ENCODE measurements at places on chromosomes 1 and 21.

DNA sequence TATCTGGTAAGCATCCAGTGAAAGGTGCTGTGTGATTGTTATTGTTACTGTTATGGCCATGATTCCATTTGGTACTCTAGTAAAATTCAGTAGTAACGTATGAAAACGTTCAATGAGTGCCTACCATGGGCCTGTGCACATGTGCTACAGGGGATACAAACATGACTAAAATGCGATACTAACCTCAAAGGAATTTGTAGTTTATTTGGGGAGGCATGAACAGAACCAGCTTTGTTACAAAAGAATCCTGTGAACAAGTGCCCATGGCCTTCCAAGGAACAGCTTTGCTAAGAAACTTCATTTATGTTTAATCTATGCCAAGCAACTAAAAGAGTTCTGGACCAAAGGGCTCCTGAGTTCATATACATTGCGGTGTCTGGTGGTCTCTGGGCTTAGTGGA is 28.7 kb downstream of the PTGFR start:
- peak; percentile 68 for DNase-seq

GRCh38 chr1:78086697-78087096 is 40.9 kb downstream of the GIPC2 start:
- no peak for DNase-seq

GRCh38 chr1:8461351-8462110 is 143.6 kb downstream of the SLC45A1 start:
- no peak for DNase-seq

DNA sequence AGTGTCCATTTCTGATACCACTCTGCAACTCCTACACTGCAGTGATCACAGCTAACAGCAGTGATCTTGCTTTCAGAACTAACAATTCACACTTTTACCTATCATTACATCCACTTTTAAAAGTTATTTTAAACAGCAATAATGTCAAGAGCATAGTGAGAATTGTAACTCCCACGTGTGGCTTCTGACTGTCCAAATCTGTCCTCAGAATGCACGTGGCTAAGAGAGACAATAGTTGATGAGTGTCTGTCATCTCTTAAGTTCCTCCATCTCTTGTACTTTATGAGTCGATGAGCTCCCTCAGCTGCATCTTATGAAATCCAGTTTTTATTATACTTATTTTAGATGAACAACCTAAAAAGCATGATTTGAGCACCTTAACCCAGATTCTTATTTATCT is 16.5 kb upstream of the CFHR5 start:
- no peak for DNase-seq

DNA sequence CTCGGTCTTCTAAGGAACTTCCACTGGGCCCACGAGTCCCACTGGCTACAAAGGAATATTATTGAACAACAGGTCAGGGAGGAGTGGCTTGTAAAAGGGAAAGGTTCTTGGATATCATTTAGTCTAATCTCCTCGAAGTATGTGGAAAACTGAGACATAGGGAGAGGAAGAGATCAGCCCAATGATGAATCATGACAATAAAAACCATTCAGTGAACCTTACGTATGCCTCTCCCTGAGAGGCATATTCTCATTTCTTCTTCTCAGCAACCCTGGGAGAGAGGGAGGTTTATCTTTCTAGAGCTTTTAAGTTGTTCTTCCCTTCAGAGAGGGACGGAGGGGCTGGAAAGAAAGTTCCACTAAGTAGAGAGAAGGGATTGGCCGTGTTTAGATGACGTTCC is 5.3 kb upstream of the MOB3C start:
- DNase-seq, result no peak

- no peak for DNase-seq
These were observed 6.0 kb downstream of the CADM3 start for GRCh38 chr1:159177272-159177907.

- no peak for DNase-seq
These were observed 17.2 kb upstream of the BEND5 start for GRCh38 chr1:48793863-48794262.

- peak; percentile 82 for DNase-seq
These were observed 7.3 kb downstream of the UQCRHL start for GRCh38 chr1:15799928-15800835.

DNA sequence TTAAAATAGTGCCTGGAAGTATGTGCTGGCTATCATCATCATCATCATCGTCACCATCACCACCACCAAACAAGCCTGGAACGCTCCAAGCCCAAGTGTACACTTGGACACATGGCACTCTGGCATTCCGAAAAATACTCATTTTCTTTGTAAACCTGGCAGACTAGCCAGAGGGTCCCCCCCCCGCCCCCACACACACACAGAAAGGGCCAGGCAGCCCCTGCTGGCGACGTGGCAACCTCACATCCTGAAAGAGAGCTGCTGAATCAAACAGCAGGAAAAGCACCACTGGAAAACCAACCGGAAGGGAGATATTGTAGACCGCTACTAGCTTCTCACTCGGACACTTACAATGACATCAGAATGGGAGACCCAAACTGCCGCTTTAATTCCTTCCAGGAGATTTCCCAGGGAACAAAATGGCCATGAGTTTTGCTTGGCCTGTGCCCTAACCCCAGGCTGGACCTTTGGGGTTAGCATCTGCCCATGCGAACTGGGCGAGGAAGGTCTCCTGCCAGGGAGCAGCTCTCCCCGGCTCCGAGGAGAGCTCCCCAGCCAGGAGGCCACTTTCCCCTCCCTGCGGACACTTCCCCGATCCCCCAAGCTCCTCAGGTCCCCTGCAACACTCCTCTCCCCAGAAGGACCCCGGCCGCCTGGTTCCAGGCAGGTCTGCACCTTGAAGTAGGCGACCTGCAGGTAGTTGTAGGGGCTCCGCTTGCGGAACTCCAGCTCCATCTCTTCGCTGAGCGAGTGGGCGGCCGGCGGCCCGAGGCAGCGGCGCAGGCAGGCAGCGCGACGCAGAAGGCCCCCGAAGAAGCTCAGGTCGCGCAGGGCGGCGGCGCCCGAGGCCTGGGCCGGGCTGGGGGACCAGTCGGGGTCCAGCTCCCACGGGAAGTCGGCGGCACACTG is 742 bp downstream of the P3H1 start:
- DNase-seq, result peak; percentile 72

- no peak for DNase-seq
These were observed 15.4 kb downstream of the RAP1GAP start for GRCh38 chr1:21653744-21654100.

DNA sequence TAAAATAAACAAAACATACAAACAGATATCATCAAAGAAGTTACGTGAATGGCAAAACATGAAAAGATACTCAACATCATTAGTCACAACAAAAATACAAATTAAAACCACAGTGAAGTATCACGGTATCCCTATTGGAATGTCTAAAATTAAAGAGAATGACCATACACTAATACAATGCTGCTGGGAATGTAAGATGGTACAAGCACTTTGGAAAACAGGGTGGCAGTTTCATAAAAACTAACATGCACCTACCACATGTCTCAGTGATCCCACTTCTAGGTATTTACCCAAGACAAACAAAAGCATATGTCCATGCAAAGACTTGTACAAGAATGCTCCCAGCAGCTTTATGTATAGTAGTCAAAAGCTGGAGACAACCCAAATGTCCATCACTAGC is 69.1 kb downstream of the HSF2BP start:
- no peak for DNase-seq

- no peak for DNase-seq
These were observed 1891.2 kb downstream of the NCAM2 start for GRCh38 chr21:22889445-22889844.

DNA sequence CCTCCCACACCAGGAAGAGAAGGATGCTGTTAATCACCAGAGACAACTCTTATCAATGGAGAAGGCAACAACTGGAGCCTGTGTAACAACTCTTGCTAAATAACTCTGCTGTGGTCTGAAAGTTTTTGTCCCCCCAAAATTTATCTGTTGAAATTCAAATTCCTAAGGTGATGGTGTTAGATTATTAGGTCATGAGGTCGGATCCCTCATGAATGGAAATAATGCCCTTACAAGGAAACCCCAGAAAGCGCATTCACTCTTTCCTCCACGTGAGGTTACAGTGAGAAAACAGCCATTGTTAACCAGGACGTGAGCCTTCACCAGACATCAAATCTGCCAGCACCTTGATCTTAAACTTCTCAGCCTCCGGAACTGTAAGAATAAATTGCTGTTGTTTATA is 141.9 kb upstream of the CXADR start:
- DNase-seq, result no peak

DNA sequence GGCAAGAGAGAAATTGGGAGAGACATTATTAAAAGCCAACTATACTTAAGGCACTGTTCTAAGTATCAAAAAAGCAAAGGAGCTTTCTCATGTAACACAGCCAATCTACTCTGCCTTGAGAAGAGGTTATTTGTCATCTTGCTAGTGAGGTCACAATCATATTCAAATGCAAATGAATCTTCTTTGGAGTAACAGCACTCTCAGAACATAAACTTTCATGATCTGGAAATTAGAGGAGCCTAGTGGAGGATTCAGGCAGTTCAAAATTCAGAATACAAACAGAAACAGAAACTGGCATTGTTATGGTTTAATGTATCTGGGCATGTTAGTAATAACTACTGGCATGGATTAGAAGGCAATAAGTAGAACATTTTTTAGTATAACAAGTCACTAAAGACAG is 57.4 kb downstream of the ARID4B start:
- no peak for DNase-seq

GRCh38 chr1:69016468-69016867 is 519.6 kb upstream of the DEPDC1 start:
- no peak for DNase-seq

- DNase-seq, result no peak
These were observed 828.5 kb upstream of the ADAMTS5 start for GRCh38 chr21:27795418-27795817.

GRCh38 chr1:110209715-110210603 is at the start of gene KCNC4:
Gene KCNC4 (plus strand): TSS chr1:110210314. CDS start chr1:110211500, 1,186 bp downstream.
- DNase-seq, result no peak

GRCh38 chr21:34148826-34149558 is 75.6 kb downstream of the MRPS6 start:
- no peak for DNase-seq

DNA sequence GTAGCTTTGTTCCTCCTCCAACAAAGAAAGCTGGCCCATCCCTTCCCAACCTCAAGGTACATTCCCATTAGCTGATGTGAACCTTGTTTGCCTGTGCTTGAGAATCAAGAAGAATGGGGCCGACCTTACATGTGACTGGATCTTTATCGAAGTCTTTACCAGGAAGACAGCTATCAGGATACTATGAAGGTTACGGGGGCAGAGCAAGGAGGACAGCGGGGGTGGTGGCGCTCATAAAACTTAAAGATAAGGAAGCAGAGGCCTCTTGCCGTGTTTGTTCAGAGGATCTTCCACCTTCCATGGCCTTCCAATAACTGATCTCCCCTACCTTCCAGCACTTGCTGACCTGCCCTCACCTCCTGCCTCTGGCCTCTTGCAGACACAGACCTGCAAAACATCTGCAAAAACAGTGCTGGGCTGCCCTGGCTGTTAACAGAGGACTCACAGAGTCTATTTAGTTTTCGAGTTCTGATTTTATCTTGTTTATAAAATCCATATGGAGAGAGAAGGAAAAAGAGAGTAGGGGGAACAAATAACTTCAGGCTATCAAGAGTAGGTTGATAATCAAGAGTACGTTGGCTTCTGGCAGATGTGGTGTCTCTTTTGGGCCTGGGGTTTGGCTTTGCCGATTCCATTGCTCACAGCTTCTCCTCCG is 198.0 kb downstream of the HUNK start:
- no peak for DNase-seq

DNA sequence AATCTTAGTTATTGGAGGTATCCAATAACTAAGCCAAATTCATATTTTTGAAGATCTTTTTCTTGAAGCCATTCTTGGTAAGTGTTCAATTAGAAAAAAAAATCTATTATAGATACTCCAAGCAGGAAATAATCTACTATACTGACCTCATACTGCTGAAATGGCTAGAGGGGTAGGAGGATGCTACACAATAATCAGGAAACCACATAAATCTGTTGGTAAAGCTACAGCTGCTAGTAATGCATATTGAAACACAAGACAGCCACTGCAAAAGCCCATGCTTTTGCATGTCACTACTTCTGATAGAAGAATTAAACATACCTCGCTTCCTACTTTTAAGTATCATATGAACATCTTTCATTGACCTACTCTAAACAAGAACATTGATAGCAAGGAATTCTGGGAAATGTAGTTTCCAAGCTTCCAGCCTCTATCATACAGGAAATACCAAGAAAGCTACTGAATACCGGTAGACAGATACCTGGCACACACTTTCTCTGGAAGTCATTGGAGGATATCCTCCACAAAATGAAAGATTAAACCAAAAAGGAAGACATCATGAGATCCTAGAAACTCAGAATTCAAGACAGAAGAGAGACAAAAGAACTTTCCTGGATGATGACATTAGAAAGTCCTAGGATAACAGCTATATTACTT is 103.0 kb upstream of the VAV3 start:
- DNase-seq, result no peak

DNA sequence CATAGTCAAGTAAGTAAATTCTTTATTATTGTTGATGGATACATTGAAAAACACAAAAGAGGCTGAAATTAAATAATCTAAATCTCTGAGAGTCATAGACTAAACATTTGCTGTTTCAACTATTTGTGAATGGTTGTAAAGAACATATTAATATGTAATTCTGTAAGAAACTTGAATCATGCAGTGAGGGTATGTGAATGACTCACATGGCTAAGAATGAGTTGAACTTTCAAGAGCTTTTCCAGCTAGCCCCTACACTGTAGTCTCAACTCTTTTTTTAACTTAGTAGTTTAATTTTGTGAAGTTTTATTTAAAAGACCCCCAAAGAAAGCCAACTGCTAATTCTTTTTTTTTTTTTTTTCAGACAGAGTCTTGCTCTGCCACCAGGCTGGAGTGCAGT is 588.1 kb downstream of the DPYD start:
- peak; percentile 69 for DNase-seq

DNA sequence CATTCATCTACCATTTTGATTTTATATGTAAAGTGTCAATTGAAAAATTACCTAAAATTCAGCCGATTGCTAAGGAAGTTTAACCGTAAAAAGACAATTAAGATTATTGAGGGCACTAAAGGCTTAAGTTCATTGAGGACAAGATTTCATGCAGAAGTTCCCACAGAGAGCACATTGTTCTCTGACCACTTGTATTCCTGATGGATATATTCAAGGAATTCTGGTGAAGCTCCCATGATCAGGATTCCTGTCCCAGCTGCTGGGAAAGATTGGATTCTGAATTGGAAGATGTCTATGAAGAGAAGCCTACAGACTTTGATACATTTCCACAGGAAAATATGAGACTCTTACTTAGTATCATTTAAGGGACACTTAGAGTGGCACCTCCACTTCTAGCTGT is 209.2 kb upstream of the KCTD3 start:
- no peak for DNase-seq

GRCh38 chr1:90761781-90762589 is 44.9 kb upstream of the BARHL2 start:
- no peak for DNase-seq

- no peak for DNase-seq
These were observed 10.2 kb downstream of the EEIG2 start for GRCh38 chr1:108570128-108570527.

- no peak for DNase-seq
These were observed 191.3 kb downstream of the CACNA1E start for GRCh38 chr1:181674617-181675016.

- no peak for DNase-seq
These were observed 16.0 kb downstream of the HTR6 start for GRCh38 chr1:19680644-19681043.

- DNase-seq, result no peak
These were observed 313.0 kb upstream of the PLXNA2 start for GRCh38 chr1:208557046-208557722.

GRCh38 chr1:115547696-115548095 is 94.1 kb upstream of the VANGL1 start:
- DNase-seq, result no peak
